ENCODE measurements at places on chromosomes 16 and 17.
A peak's percentile ranks its signal among the peaks of the same experiment; 100 is the strongest.

DNA sequence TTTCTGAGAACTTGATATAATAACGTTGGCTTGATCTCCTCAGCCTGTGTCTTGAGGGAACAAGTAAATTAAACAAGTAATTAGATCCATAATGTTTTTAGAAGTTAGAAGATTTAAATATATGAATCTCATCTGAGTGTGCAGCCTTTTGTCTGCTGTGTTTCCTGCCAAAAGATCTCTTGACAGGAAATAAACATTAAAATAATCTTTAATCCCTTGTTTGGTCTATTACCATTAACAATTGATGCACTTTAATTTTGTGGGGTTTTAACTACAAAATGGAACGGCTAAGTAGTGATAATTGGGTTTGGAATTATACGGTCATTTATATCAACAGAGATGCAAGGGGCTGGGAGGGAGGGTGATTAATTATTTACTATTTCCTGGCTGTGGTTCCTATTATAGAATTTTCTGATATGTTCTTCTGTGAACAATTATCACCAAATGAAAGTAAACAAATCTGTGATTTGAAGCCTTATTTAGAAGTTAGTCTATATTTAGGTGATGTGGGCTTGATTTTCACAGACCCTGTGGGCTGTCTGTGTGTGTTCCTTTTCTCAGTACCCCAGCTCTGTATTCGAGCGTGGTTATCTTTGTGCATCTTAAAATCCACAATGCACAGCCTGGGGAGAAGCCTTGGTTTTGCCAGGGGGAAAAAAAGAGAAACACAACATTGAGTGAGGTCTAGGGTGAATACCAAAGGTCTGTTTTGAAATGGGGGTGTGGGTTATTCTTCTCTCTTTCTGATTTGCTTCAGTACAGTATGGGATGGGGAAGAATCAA, 556.1 kb downstream of the WWOX start:
- no peak for DNase-seq

GRCh38 chr17:1365445-1366039, 34.5 kb downstream of the YWHAE start:
- peak; percentile 11 for DNase-seq

- DNase-seq: no peak
Measured at GRCh38 chr16:79607587-79607986, 7.0 kb upstream of the MAF start.

DNA sequence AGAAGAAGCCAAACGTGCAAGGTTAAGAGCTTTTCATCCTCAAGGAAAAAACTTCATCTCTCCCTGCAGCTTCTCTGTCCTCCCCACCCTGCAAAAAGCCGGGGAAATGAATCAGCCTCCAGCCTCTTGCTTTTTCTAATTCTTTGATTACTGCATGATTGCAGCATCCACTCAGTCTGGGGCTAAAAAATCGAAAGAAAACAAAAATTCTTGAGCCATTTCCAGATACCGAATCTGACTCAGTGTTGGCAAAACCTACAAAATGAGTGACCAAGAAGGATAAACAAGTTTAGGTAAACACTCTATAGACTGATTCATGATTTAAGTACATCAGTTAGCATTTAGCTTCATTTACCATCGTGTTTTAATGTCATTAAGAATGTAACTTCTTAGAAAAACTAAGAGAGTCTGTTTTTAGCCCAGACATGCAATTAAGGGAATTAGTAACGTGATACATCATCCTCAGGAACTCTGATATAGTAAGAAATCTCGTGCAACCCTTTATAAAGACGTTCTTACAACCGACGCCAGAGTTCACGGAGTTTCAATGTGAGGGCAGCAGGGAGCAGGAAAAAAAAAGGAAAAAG, 287.3 kb upstream of the FOXF1 start:
- no peak for DNase-seq

- no peak for DNase-seq
Measured at GRCh38 chr17:34412534-34412933, 49.5 kb upstream of the CCL1 start.

All from stimulated activated CD4-positive, alpha-beta T cell treated with anti-CD3 and anti-CD28 coated beads, TNF-alpha, amount 100 ng/mL, for 48 hours (primary cell).